ENCODE measurements at places on chromosomes 2 and 18.

- H3K27me3 ChIP-seq = no peaks in the 10 kb centered on the region
- H3K4me3 ChIP-seq = no peak overlapping the region
- peaks cover 10% of the 10 kb centered on the region for H3K4me1 ChIP-seq
- H3K36me3 ChIP-seq = no peaks in the 10 kb centered on the region
- no peak overlapping the region for H3K27ac ChIP-seq
Measured at GRCh38 chr2:122136056-122136455, 380.6 kb downstream of the TSN start.

- peak overlapping the region; percentile 32 for H3K27ac ChIP-seq
- no peak overlapping the region for H3K4me3 ChIP-seq
- H3K4me1 ChIP-seq = peaks cover 23% of the 10 kb centered on the region
- H3K27me3 ChIP-seq = no peaks in the 10 kb centered on the region
Measured at GRCh38 chr18:11831921-11832320, 19.3 kb upstream of the CHMP1B start.

DNA sequence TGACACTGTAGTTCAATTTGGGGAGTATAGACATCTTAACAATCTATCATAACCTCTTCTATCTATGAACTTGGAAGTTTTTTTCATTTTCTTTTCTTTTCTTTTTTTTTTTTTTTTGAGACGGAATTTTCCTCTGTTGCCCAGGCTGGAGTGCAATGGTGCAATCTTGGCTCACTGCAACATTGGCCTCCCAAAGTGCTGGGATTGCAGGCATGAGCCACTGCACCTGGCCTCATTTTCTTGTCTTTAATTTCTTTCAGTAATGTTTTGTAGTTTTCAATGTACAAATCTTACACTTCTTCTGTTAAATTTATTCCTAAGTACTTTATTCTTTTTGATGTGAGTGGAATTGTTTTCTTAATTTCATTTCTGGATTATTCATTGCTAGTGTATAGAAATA lies 14.6 kb downstream of the ASAP2 start:
- DNase-seq = no peak
- H3K27me3 ChIP-seq = peaks cover 51% of the 10 kb centered on the region
- no peak overlapping the region for H3K4me3 ChIP-seq
- H3K36me3 ChIP-seq = peaks cover 8% of the 10 kb centered on the region

DNA sequence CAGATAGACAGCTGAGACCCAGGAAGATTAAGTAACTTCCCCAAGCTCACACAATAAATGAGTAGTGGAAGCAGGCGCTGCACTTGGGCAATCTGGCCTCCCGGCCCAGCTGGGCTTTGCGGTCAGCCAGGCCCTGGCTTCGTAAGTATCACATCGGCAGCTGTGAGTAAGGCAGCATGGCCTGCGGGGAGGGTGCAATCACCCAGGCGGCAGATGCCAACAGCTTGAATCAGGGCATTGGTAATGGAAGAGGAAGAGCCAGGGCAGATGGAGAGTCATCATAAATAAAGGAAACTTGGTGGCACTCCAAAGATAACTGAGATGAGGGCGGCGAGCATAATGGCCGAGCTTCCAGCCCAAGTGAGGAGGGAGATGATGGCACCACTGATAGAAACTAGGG lies 217.9 kb upstream of the PID1 start:
- H3K27me3 ChIP-seq = no peaks in the 10 kb centered on the region
- DNase-seq = no peak
- peaks cover 17% of the 10 kb centered on the region for H3K36me3 ChIP-seq
- H3K4me3 ChIP-seq = no peak overlapping the region

GRCh38 chr2:223055836-223056235 lies 3.8 kb downstream of the KCNE4 start:
- no peaks in the 10 kb centered on the region for H3K36me3 ChIP-seq
- no peak overlapping the region for H3K4me3 ChIP-seq
- no peak overlapping the region for H3K27ac ChIP-seq

GRCh38 chr2:20543469-20544152 lies 96.7 kb downstream of the RHOB start:
- no peak overlapping the region for H3K27ac ChIP-seq
- 0 out of 2 replicates have a peak, but pooled peaks cover 2% of the 10 kb centered on the region for H3K27me3 ChIP-seq

DNA sequence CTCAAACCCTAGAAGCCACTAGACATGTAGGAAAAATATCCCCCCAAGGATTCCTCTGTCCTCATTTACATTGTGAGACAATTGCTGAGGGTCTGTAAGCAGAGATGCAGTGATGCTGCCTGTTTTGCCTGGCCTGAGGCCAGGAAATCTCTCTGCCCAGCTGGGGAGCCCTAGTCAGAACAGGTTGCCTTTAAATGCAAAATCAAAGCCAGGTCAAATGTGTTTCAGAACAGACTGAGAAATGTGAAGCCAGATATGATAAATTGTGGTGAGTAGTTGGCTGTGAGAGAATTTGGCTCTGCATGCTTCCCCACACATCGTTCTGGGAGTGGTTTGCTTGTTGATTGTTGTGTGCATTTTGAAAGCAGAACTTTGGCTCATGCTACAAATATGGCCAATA lies 38.4 kb upstream of the NXPH2 start:
- no peak overlapping the region for H3K4me3 ChIP-seq
- H3K36me3 ChIP-seq = no peaks in the 10 kb centered on the region
- no peak for DNase-seq
- no peaks in the 10 kb centered on the region for H3K27me3 ChIP-seq
- H3K27ac ChIP-seq = no peak overlapping the region

DNA sequence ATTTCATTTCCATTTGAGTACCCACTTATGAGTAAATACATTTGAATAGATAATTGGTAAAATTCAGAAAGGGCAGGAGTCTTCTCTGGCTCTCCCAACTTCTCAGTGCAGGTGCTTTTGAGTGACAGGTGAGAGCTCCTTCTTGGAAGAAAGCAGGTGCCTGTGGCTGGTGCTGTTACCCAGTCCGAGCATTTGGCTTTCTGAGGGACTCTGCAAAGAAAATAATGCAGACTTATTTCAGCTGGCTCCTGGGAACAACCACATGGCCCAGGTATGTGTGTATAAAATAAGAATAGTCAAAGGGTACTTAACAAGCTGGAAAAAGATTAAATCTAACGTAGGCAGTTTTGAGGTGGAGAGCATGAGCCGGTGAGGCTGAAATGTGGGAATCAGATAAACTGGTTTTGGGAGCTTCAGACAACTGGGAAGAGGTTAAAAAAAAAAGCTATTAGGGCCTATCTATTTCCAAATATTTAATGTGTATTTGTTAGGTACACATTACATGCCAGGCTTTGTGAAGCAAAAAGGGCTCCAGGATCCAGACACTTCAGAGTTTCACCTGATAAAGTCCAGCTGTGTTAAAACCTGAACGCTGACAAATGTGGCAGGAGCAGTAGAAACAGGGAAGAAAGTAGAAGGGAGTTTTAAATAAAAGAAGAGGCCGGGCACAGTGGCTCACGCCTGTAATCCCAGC lies 20.6 kb downstream of the ZNF236 start:
- H3K36me3 ChIP-seq = no peaks in the 10 kb centered on the region
- peaks cover 21% of the 10 kb centered on the region for H3K4me1 ChIP-seq
- DNase-seq = no peak

DNA sequence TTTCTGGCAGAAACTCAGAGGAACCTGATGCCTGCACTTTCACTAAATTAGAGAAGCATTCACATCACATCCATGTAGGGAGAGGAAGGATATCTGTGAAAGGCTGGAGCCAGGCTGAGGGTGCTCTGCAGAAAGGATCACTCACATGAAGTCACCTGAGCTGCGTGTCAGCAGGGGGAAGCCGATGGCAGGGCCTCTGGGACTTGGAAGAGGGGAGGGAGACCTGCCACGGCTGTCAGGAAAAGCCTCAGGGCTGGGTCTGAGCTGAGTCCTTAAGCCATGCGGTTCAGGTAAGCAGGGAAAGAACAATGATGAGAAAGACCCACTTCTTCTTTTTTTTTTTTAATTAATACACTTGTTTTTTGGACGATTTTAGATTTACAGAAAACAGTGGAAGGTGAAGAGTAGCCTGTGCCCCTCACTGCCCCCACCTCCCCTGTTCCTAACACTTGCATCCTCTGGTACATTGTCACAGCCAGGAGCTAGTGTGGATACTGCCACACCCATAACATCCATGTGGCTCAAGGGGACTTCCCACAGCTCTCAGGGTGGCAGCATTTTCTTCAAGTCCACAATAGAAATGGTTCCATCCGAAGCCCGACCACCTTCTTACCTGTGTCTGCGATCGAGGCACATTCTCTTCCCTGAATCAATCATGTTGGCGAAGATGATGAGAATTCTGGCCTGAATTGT lies 156.5 kb upstream of the TPO start:
- H3K36me3 ChIP-seq = peaks cover under 1% of the 10 kb centered on the region
- no peaks in the 10 kb centered on the region for H3K27me3 ChIP-seq
- no peaks in the 10 kb centered on the region for H3K4me1 ChIP-seq

DNA sequence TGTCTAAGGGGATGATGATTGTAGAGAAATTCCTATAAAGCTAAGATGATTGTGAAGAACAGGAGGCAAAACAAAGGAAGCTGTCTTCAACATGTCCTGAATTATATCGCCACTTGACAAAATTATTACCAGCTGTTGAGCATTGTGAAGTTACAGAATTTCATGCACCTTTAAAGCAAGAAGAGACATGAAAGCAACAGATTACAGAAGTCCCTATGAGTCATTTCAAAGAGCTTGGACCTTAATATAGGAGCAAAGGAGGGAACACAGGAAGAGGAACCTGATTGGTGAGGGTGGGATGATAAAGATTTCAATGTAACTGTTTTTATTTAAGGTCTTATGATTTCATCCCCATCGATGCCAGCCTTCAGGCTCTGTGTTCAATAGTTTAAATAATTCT lies 526.9 kb upstream of the HNMT start:
- DNase-seq = no peak
- no peak overlapping the region for H3K27ac ChIP-seq
- H3K36me3 ChIP-seq = no peaks in the 10 kb centered on the region
- H3K4me1 ChIP-seq = peaks cover 2% of the 10 kb centered on the region
- no peaks in the 10 kb centered on the region for H3K27me3 ChIP-seq

- peaks cover 3% of the 10 kb centered on the region for H3K27me3 ChIP-seq
- H3K4me1 ChIP-seq = peaks cover 18% of the 10 kb centered on the region
- DNase-seq = no peak
- H3K36me3 ChIP-seq = peaks cover 11% of the 10 kb centered on the region
Measured at GRCh38 chr2:157349949-157350515, 24.4 kb upstream of the ERMN start.

GRCh38 chr18:54358495-54359040 lies 862 bp downstream of the C18orf54 start:
- H3K27me3 ChIP-seq = no peaks in the 10 kb centered on the region
- peak overlapping the region; percentile 100 for H3K4me3 ChIP-seq
- DNase-seq = no peak
- peak overlapping the region; percentile 99 for H3K27ac ChIP-seq

DNA sequence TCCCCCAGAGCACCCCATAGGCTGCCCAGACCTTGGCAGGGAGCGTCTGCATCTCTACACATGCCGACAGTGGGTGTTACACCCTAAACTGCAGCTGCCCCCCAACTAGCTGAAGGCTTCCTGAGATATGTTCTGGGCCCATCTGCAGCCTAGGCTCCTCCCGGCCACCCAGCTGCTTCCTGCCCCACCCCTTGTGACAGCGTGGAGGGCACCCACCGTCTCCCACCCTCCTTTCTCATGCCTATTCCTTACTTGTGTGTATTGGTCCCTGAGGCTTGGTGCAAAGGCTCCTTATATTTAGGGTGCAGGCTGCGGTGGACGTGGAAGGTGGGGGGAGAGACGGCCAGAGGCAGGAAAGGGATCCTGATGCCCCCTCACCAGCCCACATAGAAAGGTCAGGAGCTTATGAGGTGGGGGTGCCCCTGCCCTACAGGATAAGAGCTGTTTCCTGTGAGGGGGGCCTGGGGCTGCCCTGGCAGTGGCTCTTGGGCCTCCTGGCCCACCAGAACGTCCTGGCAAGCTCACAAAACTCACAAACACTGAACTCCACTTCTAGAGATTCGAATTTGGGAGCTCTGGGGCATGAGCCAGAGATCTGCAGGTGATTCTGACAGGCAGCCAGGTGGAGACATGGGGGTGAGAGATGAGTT lies 7.3 kb upstream of the PROM2 start:
- DNase-seq = peak; percentile 2
- no peaks in the 10 kb centered on the region for H3K36me3 ChIP-seq
- peaks cover 1% of the 10 kb centered on the region for H3K4me1 ChIP-seq
- no peaks in the 10 kb centered on the region for H3K27me3 ChIP-seq

- H3K27me3 ChIP-seq = no peaks in the 10 kb centered on the region
- DNase-seq = no peak
- H3K4me1 ChIP-seq = peaks cover 14% of the 10 kb centered on the region
- no peak overlapping the region for H3K4me3 ChIP-seq
- H3K36me3 ChIP-seq = no peaks in the 10 kb centered on the region
Measured at GRCh38 chr2:26422947-26423629, 21.4 kb downstream of the DRC1 start.

DNA sequence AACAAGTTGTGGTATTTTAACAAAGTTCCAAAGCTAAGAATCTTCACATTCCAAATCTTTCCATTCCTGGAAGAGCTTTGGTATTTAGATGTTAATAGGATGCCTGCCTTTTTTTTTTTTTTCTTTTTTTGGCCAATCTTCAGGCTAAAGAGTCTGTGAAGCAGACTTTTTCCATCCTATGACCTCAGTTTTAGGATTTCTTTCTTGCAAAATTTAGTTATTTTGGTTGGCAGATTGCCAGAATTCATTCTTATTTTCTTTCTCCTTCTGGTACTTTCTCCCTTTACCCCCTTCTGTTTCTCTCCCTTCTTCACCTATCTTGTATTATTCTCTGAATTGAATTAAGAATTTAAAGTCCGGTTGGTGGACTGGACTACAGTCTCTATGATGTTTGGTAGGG lies 217.8 kb upstream of the REV1 start:
- H3K4me1 ChIP-seq = peaks cover 58% of the 10 kb centered on the region
- peak overlapping the region; percentile 7 for H3K4me3 ChIP-seq
- H3K36me3 ChIP-seq = no peaks in the 10 kb centered on the region
- H3K27ac ChIP-seq = peak overlapping the region; percentile 51

DNA sequence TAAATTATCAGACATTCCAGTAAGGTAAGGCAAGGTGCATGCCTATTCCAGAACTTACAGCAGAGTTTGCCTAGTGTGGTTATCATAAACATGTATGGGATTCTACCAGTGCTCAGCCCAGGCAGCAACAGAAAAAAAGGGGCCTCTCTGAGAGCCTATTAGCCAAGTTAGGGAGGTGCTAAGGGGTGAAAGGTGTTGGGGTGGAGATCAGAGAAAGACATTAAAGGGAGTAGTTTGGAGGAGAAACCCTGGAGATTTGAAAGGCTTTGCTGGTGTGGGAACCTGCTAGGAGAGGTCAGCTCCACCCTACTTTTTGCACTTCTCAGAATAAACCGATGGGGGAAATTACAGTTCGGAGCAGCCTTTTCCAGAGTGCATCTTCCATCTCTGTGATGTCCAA lies 2.9 kb downstream of the ARPC2 start:
- H3K27ac ChIP-seq = peak overlapping the region; percentile 94
- peaks cover 29% of the 10 kb centered on the region for H3K4me1 ChIP-seq
- DNase-seq = no peak
